WTC11 (cell line): ENCODE measurements at places on chromosomes 7 and 10.
A peak's percentile ranks its signal among the peaks of the same experiment; 100 is the strongest.

GRCh38 chr7:2912684-2913439, 68.8 kb upstream of the GNA12 start:
- DNase-seq: no peak

DNA sequence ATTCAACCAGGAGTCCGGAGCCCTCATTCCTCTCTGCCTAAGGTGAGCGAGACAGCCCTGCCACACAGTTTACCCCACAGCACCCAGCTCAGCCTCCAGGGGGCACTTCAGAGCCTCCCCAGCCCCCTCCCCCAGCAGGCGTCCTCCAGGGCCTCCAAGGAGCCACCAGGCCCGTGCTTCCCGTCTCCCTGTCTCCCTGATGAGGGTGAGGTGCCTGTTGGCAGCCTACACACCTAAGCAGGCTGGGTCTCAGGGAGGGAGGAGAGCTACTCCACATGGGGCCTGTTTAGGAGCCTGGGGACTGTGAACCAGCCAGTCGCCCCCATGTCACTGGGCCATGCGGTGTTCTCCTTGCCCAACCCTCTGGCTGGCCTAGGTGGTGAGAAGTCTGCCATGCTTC, 28.9 kb upstream of the TRIM8 start:
- peak; percentile 77 for DNase-seq

- no peak for DNase-seq
Measured at GRCh38 chr7:54253036-54253373, 289.2 kb upstream of the VSTM2A start.

GRCh38 chr7:18890885-18891621, 226.4 kb downstream of the TWIST1 start:
- DNase-seq: no peak

GRCh38 chr7:50308203-50308531, 3.7 kb downstream of the IKZF1 start:
- no peak for DNase-seq

DNA sequence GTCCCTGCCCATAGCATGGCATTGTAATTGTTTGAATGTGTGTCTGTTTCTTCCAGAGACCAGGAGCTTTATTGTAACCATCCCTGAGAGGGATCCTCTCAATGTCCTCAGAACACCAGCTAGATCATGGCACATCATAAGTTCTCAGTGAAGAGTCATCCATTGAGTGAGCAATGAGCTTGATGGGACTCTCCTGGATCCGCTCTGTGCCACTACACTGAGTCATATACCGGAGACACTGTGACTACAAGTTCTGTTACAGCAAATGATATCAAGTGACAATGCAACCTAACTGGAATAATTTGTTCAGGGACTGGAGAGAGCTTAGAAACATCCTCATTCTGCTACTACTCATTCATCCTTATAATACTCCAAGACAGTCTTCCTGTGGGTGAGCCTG, 25.1 kb downstream of the MRPS24 start:
- no peak for DNase-seq

- peak; percentile 3 for DNase-seq
Measured at GRCh38 chr10:132685921-132686680, 99.8 kb downstream of the NKX6-2 start.

GRCh38 chr7:150311711-150312110, 11.4 kb upstream of the LRRC61 start:
- DNase-seq: no peak

GRCh38 chr7:139973101-139974050, 89.4 kb downstream of the PARP12 start:
- DNase-seq: no peak
